ENCODE measurements at places on chromosomes 5 and 9. TPM values are rescaled to one million over a fixed set of nuclear protein-coding genes. Genes with fewer than 3 reads are reported as not detected.

MAMDC2 gene
- total RNA-seq = 42.4 TPM

DBH gene
- not detected for total RNA-seq

DNAI1 gene
- not detected for total RNA-seq

SH3TC2 gene
- under 0.01 TPM for total RNA-seq

CSF1R gene
- total RNA-seq = 32.7 TPM

SHC3 gene
- total RNA-seq = 1.2 TPM

SPATA31A3 gene
- total RNA-seq = not detected

TOR4A gene
- total RNA-seq = 29.9 TPM

AMACR gene
- total RNA-seq = 8.5 TPM

SPATA31E1 gene
- total RNA-seq = not detected

DNA sequence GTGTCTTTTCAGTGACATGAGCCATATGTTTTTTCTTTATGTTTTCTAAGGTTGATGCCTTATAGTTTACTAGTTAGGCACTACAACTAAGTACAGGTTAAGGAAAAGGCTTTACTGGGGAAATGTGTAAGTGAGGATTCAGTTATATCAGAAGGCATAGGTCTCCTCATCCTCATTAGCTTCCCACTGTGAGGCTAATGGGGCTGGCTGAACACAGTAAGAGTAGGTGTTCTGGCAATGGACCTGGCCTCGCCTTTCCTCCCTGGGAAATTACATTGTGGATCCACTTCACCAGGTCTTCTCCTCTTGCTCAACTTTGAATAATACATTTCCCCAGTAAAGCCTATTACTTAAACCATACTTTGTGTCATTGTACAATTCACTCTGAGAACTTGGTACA is 225.5 kb downstream of the PTPRD start:
- no peaks in the 10 kb centered on the region for H3K27me3 ChIP-seq
- H3K27ac ChIP-seq = no peak overlapping the region
- no peak overlapping the region for H3K4me3 ChIP-seq

GRCh38 chr9:14455243-14455642 is 141.3 kb upstream of the NFIB start:
- no peak overlapping the region for H3K27ac ChIP-seq
- H3K36me3 ChIP-seq = no peaks in the 10 kb centered on the region
- H3K4me1 ChIP-seq = no peaks in the 10 kb centered on the region
- no peak for DNase-seq
- H3K4me3 ChIP-seq = no peak overlapping the region

- H3K4me1 ChIP-seq = no peaks in the 10 kb centered on the region
- no peaks in the 10 kb centered on the region for H3K36me3 ChIP-seq
- no peak for DNase-seq
Observed at GRCh38 chr5:140857987-140858240, 2.2 kb downstream of the PCDHA10 start.

DNA sequence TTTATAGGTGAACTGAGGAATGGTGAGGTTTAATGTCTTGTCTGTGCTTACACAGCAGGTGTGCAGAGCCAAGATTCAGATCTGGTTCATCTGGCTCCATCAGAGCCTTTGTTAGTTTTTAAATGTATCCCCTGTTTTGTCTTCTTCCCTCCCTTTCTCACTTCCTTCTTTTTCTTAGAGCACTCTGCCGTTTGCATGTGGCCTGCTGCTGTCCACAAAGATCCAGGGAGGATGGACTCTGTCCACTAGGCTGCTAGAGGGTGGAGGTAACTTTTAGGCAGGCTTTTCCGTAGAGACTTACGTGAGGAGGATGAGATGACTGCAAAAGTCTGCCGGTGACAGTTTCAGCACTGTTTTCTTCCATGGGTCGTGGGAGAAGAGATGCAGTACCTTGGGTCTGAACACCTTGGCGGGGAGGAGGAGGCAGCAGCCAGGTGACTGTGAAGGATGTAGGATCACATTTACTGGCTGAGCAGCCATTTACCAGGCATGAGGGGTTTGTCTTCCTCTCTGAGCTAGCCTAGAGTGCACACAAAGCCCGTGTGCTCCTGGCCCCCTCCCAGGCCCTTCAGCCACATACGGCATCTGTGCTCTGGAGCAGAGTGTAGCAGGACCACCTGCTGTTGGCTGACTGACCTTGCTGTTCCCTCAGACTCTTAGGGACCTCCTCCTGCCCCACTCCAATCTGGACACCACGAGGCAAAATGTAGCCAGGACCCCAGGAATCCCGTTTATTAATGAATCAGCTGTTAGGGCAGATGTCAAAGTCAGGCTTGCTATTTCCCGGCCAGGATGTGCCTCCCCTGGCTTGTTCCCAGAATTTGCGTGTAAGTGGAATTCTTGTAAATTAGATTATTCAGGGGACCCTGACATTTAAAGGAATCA is 1.8 kb downstream of the NTMT1 start:
- no peak for DNase-seq
- peaks cover 12% of the 10 kb centered on the region for H3K36me3 ChIP-seq
- H3K4me1 ChIP-seq = peaks cover 85% of the 10 kb centered on the region
- peak overlapping the region; percentile 81 for H3K4me3 ChIP-seq

DNA sequence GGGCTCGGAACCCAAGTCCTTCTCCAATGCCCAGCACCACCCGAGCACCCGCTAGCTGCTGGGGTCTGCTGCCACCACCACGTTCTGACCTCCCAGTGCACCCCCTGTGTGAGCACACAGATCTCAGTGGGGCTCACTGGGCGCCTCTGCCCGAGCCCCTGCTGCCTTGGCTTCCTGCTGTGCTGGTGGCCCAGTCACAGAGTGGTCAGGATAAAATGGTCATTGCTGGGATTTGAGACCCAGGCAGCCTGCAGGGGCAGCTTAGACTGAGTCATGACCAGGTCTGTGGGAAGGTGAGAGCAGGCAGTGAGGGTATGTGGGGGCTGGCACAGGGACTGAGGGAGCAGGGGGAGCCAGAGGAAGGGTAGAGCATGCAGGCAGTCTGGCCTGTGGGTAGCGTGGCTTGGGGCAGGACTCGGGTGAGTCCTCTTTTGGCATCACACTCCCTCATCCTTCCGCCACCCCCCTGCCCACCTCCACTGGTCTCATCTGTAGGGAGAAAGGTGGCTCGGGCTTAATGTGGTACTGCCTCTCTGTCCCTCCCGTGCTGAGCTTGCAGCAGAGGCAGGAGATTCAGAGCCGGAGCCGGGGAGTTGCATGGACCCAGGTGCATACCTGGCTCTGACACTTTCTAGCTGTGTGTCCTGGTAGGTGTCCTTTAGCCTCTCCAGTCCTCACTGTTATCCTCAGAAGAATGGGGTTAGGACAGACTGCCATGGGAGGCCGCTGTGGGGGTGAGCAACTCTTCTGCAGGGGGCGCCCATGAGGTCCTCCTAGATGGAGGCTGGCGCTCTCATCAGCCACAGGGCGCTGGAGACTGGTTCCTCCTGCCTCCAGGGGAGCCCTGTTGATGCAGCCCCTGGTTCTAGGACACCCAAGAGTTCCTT is 32.1 kb downstream of the USP20 start:
- H3K27ac ChIP-seq = no peak overlapping the region
- H3K36me3 ChIP-seq = peaks cover 77% of the 10 kb centered on the region

DNA sequence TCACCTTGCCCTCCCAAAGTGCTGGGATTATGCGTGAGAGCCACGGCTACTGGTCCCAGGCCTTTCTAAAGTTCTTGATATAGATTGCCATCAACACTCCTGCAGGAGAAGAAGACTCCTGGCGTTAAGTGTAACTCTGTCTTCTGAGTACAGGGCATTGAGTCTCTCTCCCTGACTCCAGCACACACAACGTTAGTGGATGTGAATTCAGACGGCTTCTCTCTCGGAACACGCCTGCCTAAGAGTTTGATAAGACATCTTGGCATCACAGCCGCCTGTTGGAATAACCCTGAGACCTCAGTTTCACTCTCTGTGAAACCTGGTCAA is 27.5 kb upstream of the PPARGC1B start:
- no peak for DNase-seq
- no peaks in the 10 kb centered on the region for H3K27me3 ChIP-seq
- no peak overlapping the region for H3K4me3 ChIP-seq
- H3K27ac ChIP-seq = no peak overlapping the region
- no peaks in the 10 kb centered on the region for H3K36me3 ChIP-seq

DNA sequence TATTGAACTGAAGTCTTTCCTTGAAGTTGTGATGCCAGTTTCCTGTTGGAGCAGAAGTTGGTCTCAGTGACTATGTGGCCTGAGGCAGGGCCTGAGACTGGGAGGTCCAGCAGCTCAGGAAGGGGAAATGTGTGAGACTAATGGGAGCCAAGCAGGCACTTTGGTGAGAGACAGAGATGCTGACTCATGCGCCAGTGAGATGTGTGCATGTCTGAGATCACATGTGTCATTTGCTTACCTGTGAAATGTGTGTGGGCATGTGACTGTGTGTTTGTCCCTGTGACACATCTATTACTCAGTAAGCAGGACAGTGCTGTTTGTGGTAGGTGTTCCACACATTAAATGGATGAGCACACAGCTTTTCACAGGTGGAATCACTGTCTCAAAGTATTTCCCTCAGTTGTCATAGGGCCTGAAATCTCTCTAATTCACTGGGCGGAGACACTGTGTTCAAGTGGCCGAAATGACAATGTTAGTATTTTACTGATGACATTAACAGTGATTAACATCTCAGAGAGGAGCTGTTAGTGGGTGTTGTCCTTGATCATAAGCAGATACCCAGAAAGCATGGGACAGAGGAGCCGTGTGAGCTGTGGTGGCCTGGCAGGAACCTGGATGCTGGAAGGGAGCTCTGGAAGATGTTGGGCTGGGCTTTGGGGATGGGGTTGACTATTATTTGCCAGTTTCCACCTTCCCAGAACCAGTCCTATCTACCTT is 7.4 kb downstream of the NPR2 start:
- peaks cover 44% of the 10 kb centered on the region for H3K36me3 ChIP-seq
- DNase-seq = no peak
- no peak overlapping the region for H3K27ac ChIP-seq
- no peaks in the 10 kb centered on the region for H3K27me3 ChIP-seq
- peaks cover 40% of the 10 kb centered on the region for H3K4me1 ChIP-seq
- no peak overlapping the region for H3K4me3 ChIP-seq

DNA sequence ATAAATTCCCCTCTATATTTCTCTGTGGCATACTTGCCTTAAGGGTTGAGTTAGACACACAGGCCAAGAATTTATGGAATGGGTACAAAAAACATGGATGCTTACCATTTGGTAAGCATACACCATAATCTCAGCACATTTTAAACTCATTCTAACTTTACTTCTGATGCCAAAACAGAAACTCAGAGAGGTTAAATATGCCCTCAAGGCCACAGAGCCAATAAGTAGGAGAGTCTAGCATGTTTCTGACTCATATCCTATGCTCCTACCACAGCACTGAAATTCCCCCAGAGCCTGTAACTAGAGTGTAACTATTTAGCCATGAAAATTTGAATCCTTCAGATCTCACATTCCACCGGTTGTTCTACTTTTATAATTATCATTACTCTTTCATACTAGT is 559.7 kb downstream of the ACTL7B start:
- H3K27ac ChIP-seq = no peak overlapping the region
- no peaks in the 10 kb centered on the region for H3K27me3 ChIP-seq
- DNase-seq = no peak
- no peaks in the 10 kb centered on the region for H3K36me3 ChIP-seq
- H3K4me3 ChIP-seq = no peak overlapping the region

- no peaks in the 10 kb centered on the region for H3K27me3 ChIP-seq
- H3K4me1 ChIP-seq = no peaks in the 10 kb centered on the region
- no peaks in the 10 kb centered on the region for H3K36me3 ChIP-seq
- peak; percentile 70 for DNase-seq
- no peak overlapping the region for H3K4me3 ChIP-seq
- no peak overlapping the region for H3K27ac ChIP-seq
Observed at GRCh38 chr9:118059484-118060278, 355.5 kb downstream of the TLR4 start.

- H3K27ac ChIP-seq = no peak overlapping the region
- H3K4me1 ChIP-seq = peaks cover 49% of the 10 kb centered on the region
- H3K36me3 ChIP-seq = peaks cover 8% of the 10 kb centered on the region
- H3K27me3 ChIP-seq = no peaks in the 10 kb centered on the region
- DNase-seq = peak; percentile 63
Observed at GRCh38 chr5:67095346-67096171, 101.0 kb downstream of the CD180 start.

GRCh38 chr5:62494772-62495171 is 82.2 kb downstream of the IPO11 start:
- H3K27ac ChIP-seq = no peak overlapping the region
- DNase-seq = no peak
- H3K27me3 ChIP-seq = no peaks in the 10 kb centered on the region
- H3K4me3 ChIP-seq = no peak overlapping the region
- H3K4me1 ChIP-seq = no peaks in the 10 kb centered on the region

- H3K36me3 ChIP-seq = no peaks in the 10 kb centered on the region
- H3K27ac ChIP-seq = no peak overlapping the region
- H3K27me3 ChIP-seq = no peaks in the 10 kb centered on the region
- H3K4me1 ChIP-seq = peaks cover 13% of the 10 kb centered on the region
- no peak overlapping the region for H3K4me3 ChIP-seq
Observed at GRCh38 chr5:74589204-74590056, 51.1 kb downstream of the ENC1 start.
